ENCODE measurements at places on chromosomes 4 and X. TPM values are rescaled to one million over a fixed set of nuclear protein-coding genes. Genes with fewer than 3 reads are reported as not detected.

The SPON2 gene
- 51.4 TPM for total RNA-seq

DNA sequence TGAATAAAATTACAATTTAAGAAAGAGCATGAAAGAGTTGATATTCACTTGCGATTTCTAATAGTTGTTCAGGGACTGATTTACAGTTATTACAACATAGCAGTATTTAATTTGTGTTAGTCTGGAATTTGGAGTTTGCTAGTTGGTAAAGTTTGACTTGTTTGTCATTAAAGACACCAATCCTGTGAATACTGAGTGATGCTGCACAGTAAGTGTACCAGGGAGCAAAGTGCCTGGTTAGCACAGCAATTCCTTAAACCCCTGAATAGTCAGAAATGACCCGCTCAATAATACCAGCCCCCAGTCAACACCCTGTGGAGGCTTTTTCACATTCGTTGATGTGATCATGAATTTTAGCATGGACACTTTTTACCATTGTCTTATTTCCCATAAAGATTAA is 122.2 kb upstream of the GC start:
- H3K27me3 ChIP-seq = no peaks in the 10 kb centered on the region
- H3K4me3 ChIP-seq = no peak overlapping the region
- no peaks in the 10 kb centered on the region for H3K36me3 ChIP-seq
- DNase-seq = no peak
- H3K4me1 ChIP-seq = no peaks in the 10 kb centered on the region

The NSUN7 gene
- total RNA-seq = 5.9 TPM

- H3K27me3 ChIP-seq = no peaks in the 10 kb centered on the region
- no peak overlapping the region for H3K4me3 ChIP-seq
- no peaks in the 10 kb centered on the region for H3K4me1 ChIP-seq
- H3K27ac ChIP-seq = no peak overlapping the region
- H3K36me3 ChIP-seq = no peaks in the 10 kb centered on the region
- no peak for DNase-seq
Measured at GRCh38 chrX:118250445-118250844, 95.5 kb upstream of the WDR44 start.

GRCh38 chrX:38878641-38879340 is 77.5 kb downstream of the MID1IP1 start:
- no peak overlapping the region for H3K27ac ChIP-seq
- no peaks in the 10 kb centered on the region for H3K36me3 ChIP-seq
- DNase-seq = no peak
- no peak overlapping the region for H3K4me3 ChIP-seq
- H3K4me1 ChIP-seq = no peaks in the 10 kb centered on the region
- no peaks in the 10 kb centered on the region for H3K27me3 ChIP-seq

- no peak for DNase-seq
- no peak overlapping the region for H3K4me3 ChIP-seq
- H3K27me3 ChIP-seq = no peaks in the 10 kb centered on the region
- H3K36me3 ChIP-seq = no peaks in the 10 kb centered on the region
- H3K4me1 ChIP-seq = no peaks in the 10 kb centered on the region
Measured at GRCh38 chrX:17081968-17082367, 135.5 kb downstream of the REPS2 start.

The H2BW2 gene
- total RNA-seq = not detected

GRCh38 chr4:119984996-119985395 is 81.7 kb downstream of the MAD2L1 start:
- H3K27ac ChIP-seq = no peak overlapping the region
- no peaks in the 10 kb centered on the region for H3K36me3 ChIP-seq
- H3K4me3 ChIP-seq = no peak overlapping the region
- H3K4me1 ChIP-seq = no peaks in the 10 kb centered on the region
- no peak for DNase-seq
- no peaks in the 10 kb centered on the region for H3K27me3 ChIP-seq

- H3K4me1 ChIP-seq = peaks cover 5% of the 10 kb centered on the region
- no peak for DNase-seq
- H3K36me3 ChIP-seq = no peaks in the 10 kb centered on the region
- H3K27ac ChIP-seq = no peak overlapping the region
Measured at GRCh38 chrX:153333266-153333665, 687 bp upstream of the ZNF275 start.

- H3K36me3 ChIP-seq = no peaks in the 10 kb centered on the region
- H3K4me3 ChIP-seq = no peak overlapping the region
- H3K27ac ChIP-seq = no peak overlapping the region
- H3K4me1 ChIP-seq = peaks cover 3% of the 10 kb centered on the region
Measured at GRCh38 chr4:149008415-149009025, 566.3 kb upstream of the NR3C2 start.

DNA sequence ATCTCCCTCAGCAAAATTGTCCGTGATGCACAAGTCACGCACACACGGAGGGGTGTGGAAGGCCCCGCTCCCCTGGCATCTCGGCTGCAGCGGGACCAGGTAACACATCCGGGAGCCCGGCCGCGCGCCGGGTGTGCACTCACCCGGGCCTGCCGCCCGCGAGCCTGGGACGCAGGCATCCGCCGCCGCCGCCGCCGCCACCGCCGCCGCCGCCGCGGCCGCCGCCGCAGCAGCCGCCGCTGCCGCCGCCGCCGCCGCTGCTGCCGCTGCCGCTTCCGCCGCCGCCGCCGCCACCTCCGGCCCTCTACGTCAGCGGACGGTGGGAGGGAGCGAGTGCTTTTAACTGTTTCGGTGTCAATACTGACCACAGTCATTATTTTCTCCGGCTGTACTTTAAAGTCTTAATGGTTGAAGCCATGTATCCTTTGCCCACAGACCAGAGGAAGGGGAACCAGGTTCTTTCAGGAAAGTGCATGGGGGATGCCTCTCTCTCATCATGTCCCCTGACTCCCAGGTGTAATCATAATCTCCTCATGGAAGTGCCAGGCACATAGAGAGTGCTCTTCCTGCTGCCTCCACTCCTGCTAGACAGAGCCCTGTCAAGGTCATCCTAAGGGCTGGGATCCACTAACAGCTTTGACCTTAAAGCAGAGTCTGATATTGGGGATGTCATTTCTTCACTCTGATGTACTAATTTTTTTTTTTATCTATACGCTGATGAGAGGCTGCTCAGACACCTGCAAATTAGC is 38.0 kb downstream of the MAGEE2 start:
- H3K36me3 ChIP-seq = no peaks in the 10 kb centered on the region
- H3K27me3 ChIP-seq = no peaks in the 10 kb centered on the region
- peak overlapping the region; percentile 35 for H3K27ac ChIP-seq
- peak; percentile 25 for DNase-seq
- H3K4me3 ChIP-seq = peak overlapping the region; percentile 50
- no peaks in the 10 kb centered on the region for H3K4me1 ChIP-seq

DNA sequence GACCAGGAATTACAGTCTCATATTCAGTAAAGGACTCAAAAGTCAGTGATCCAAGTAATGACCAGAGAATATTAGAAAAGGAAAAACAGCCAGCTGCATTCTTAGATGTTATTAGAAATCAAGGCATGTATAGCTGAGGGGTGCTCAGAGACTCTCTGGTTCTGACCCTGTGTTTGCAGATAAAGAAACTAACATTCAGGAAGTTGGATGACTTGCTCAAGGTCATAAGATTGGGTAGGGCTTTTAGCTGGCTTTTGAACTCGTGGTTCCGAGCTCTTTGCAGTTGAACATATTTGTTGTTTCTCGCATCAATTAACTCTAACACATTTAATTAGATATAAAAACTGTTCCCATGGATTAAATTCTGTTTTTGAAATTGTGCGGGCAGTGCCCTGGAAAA is 62.5 kb upstream of the ENPP6 start:
- no peaks in the 10 kb centered on the region for H3K36me3 ChIP-seq
- H3K4me1 ChIP-seq = peaks cover 12% of the 10 kb centered on the region
- DNase-seq = no peak
- H3K4me3 ChIP-seq = no peak overlapping the region

GRCh38 chr4:157018920-157019490 is 47.4 kb upstream of the PDGFC start:
- no peaks in the 10 kb centered on the region for H3K27me3 ChIP-seq
- H3K4me1 ChIP-seq = no peaks in the 10 kb centered on the region
- no peak overlapping the region for H3K27ac ChIP-seq

The TKTL2 gene
- total RNA-seq = not detected

The AMER1 gene
- total RNA-seq = 5.5 TPM

DNA sequence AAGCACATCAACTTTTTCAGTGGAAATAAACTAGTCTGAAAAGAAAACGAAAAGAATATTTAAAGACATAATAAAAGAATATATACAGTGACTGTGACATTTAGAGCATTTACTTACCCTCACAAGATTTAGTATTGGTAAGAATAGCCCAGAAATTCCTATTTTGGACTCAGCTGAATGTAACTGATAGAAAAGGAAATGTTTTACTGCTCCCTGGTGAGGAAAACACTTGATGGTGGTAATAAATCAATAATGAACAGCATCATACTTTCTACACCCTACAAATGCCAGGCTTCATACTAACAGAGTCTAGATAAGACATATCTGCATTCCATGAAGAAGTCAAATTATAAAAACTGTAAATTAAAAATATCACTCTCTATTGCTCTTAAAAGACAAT is 753.5 kb upstream of the PCDH10 start:
- H3K36me3 ChIP-seq = no peaks in the 10 kb centered on the region
- H3K27ac ChIP-seq = no peak overlapping the region
- no peak overlapping the region for H3K4me3 ChIP-seq
- no peaks in the 10 kb centered on the region for H3K4me1 ChIP-seq

The CISD2 gene
- total RNA-seq = 20.9 TPM

The CXorf49 gene
- total RNA-seq = not detected

The FAT4 gene
- total RNA-seq = 11.3 TPM

The BEX2 gene
- 36.0 TPM for total RNA-seq

DNA sequence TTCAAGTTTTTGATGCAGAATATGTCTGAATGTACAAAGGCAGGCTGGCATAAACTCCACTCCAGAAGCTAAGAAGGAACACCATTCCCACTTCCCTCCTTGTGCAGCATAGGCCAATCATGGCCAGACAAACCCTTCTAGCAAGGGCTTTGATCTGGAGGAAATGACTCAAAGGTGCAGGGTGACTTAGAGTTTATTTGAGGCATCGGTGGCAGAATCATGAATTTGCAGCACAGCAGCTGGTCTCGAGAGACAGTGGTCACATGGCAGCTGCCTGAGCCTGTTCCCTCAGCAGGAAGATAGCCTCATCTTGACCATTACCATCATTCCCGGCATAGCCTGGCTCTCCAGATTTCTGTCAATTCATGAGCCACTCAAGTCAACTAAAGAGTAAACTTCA is 154.5 kb downstream of the ATP10D start:
- no peak overlapping the region for H3K4me3 ChIP-seq
- no peak overlapping the region for H3K27ac ChIP-seq
- no peak for DNase-seq
- no peaks in the 10 kb centered on the region for H3K27me3 ChIP-seq
- H3K4me1 ChIP-seq = no peaks in the 10 kb centered on the region

- no peaks in the 10 kb centered on the region for H3K4me1 ChIP-seq
- no peak for DNase-seq
- H3K27ac ChIP-seq = no peak overlapping the region
- no peaks in the 10 kb centered on the region for H3K36me3 ChIP-seq
- H3K4me3 ChIP-seq = no peak overlapping the region
- no peaks in the 10 kb centered on the region for H3K27me3 ChIP-seq
Measured at GRCh38 chr4:150232029-150232428, 153.8 kb downstream of the DCLK2 start.

The USP27X gene
- 3.5 TPM for total RNA-seq

DNA sequence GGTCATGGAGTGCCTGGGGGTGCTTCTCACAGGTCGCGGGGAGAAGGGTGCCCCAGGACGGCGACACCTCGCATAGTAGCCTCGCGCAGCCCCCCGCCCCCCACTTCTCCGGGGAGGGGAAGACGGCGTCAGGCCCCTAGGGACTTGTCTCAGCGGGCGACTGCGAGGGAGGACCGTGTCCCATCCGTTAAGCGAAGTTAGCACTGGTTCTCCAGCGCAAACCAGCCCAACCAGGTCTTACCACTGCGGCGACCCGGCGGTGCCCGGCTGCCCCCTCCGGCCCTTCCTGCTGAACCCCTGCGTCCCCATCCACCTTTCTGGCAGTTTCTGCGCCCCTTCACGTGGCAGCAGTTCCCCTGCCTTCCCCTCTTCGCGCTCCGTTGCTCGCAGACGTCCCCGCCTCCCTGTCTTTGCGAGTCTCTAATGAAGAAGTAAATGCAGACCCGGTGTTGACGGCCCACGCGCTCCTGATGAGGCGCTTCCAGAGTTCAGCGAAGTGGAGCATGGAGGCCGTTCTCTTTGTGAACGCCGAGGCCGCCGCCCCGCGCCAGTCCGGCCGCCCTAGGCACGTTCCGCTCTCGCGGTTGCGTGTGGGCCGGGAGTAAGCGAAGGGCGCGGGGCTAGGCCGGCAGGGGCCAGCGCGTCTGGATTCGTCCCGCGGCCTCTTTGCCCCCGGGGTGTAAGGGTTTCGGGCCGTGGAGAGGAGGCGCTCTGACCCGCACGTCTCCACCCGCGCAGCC is 3.0 kb downstream of the SLIT2 start:
- H3K27me3 ChIP-seq = peaks cover 4% of the 10 kb centered on the region
- H3K36me3 ChIP-seq = no peaks in the 10 kb centered on the region
- H3K4me1 ChIP-seq = peaks cover 11% of the 10 kb centered on the region
- H3K27ac ChIP-seq = peak overlapping the region; percentile 35
- DNase-seq = no peak

The GASK1B gene
- 25.9 TPM for total RNA-seq
